Activated T-helper 2 cell treated with anti-CD3 and anti-CD28 coated beads, Interferon-gamma antibody, Interleukin-2, Interleukin-4, amounts not matched to agents 10 μg/mL and 5 μg/mL and 100 μg/mL, durations not matched to agents 14 hours and 24 hours and 36 hours (primary cell): ENCODE measurements at places on chromosomes 1 and 21. TPM values are rescaled to one million over a fixed set of nuclear protein-coding genes. Genes with fewer than 3 reads are reported as not detected.

GRCh38 chr1:86703696-86704457 is 499 bp upstream of the SH3GLB1 start:
- DNase-seq, result no peak

DNA sequence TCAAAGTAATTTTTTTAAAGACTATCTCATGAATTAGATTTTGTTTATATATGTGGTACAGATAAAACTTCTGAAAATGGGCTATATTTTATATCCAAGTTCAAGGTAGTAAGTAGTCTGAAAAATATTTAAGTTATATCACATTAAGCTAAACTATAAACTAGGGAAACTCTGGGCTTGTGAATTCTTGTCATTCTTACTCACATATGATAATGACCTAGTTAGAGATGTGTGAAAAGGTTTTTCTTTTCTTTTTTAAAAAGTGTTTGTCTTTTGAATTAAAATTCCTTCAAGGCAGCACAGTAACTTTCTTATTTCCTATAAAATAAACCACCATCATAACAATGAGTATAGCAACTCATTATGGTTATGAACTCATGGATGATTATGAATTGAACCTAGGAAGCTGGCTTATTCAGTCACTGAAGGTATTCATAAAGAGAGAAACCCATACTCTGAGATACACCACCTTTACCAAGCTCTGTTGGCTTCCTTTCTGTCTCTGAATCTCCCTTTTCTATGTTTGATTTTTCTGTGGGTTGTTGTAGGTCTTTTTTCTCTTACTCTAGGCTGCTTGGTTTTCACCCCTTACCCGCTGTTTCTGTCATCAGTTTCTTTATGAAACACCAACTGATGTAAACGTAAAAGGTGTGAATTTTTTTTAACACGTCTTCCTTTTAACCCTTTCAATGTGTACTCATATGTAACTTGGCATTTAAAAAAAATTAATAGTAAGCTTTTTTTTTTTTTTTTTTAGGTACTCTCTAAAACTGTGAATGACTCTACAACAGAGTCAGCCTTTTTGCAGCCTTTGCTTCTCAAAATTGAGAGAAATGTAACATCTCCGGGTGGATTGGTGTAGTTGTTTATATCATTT is 25.2 kb downstream of the IL12RB2 start:
- no peak for DNase-seq

- no peak for DNase-seq
Observed at GRCh38 chr1:169571450-169571849, 14.8 kb downstream of the F5 start.

DNA sequence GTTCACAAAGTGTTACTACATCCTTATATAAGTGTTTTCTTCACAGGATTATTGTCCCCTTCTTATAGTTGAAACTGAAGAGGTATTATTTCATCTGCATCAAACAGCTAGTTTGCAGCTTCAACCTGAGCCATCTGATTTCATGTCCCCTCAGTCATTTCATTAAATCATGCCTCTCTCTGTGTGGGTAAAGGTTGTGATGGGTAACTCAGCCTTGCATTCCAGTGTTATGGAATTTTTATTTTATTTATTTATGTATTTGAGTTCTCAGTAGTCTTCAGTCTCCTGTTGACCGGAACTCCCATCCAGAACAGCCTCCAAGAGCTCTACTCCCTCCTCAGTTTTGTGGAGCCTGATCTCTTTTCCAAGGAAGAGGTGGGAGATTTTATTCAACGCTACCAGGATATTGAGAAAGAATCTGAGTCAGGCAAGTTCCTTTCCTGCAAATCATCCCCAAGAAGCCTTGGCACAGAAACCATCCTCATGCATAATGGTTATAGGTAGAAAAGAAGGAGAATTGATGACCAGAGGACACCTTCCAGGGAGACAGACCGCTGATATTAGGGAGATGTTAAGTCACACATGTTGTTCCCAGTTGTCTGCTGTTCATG is 21.8 kb downstream of the CHD1L start:
- no peak for DNase-seq

Gene IGFN1
- total RNA-seq, result not detected in 2 replicates

Gene KRTAP7-1
- not detected in 2 replicates for total RNA-seq
